ENCODE measurements at places on chromosomes 6 and 20.

DNA sequence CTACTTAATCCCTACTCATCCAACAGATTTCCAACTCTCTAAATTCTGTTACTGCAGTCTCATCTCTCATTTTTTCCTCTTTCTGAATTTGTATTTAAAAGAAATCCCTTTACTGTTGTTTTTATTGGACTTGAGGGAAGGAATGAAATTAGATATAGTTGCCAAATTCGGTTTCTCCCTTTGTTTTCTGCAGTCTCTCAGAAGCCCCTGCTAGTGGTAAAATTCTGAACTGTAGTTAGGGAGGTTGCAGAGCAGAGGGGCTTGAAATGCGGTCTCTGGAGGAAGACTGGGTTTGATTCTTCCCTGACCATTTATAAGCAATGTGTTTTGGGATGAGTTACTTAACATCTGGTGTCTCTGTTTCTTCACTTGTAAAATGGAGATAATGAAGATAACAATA lies 106.3 kb upstream of the TBX18 start:
- no peak for DNase-seq

DNA sequence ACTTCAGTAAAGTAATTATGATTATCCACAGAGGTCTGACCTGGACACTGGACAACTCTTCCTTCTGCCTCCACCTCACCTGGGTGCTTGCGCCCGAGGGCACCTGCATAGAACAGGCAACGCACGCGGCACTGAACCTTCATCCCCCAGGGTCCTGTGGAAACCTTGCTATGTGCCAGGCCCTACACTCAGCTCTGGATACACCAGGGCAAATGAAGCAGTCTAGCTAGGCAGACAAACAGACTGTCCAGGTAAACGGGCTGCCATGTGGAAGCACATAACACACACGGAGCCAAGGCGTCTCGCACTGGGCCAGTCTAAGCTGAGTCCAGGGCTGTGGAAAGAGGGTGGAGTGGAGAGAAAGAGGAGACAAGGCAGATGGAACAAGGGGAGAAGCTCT lies 109.3 kb upstream of the AFDN start:
- DNase-seq: no peak

DNA sequence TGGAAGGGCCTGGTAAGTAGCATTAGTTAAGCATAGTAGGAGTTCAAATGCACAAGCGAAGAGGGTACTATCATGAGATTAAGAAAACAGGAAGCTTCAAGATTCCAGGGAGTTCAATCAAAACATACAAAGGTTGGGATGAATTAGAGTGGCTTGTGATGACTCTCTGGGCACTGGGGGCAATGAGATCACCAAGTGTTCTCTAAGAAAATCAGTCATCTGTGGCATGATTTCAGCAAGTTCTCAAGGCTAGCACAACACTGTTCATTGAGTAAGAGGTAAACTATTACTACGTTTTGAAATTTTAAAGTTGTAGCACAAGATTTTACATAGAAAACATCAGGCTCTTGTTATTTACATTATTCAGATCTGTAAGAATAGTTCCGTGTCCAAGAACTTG lies 139.7 kb upstream of the FLRT3 start:
- no peak for DNase-seq

DNA sequence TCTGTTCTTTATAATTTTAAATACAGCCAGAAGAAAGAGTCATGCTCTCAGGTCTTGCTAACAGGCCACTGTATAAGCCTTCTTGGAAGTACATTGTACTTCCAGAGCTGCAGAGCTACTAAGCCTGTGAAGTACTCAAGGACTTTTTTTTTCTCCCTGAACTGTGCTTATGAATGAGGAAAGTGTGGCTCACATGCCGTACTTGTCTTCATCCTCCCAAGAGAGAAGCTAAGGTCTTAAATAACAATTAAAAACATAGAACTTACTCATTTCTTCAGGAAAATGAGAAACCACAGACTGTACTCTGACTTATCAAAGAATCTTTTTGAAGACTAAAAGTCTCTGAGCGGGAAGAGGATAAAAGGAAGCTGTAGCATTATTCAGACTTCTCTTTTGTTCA lies 218.3 kb downstream of the HTR1B start:
- no peak for DNase-seq
